ENCODE measurements at places on chromosomes 3 and 15.

- no peak for DNase-seq
Observed at GRCh38 chr15:57866149-57866736, 159.7 kb downstream of the POLR2M start.

DNA sequence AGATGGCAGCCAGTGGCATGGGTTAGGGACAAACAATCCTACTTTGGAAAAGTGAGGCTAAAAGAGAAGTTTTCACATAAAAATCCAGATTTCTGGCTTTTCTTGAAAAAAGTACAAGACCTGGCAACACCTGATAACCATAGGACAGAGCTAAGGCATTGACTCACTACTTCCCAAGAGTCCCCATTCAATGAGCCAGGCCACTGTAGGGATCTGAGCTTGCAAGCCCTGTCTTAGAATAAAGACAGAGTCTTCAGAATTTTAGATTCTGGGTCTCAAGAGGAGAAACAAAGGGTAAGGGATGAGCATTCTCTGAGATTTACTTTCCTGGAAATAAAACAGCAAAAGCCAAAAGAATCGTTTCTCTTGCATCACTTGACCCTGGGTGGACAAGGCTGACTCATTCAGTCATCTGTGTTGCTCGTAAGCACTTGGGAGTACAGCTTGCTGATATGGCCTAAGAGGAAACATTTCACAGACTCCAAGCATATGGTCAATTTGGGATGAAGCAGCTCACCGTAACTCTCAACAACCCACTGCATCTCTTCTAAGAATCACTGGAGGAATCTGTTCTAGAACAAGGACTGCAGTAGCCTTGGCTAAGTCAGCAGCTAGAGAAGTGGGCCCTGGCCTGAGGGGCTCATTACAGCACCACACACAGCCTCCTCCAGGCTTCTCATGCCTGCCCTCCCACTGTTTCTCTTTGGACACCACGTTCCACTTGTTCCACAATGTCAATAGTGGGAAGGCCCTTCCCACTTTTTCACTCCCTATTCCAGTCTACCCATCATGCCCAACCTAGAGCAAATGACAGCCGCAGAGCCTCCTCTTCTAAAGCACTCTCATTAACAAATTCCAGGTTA, 86.2 kb downstream of the RFTN1 start:
- DNase-seq: no peak

GRCh38 chr3:2535206-2535605, 436.5 kb downstream of the CNTN4 start:
- DNase-seq: no peak

- no peak for DNase-seq
Observed at GRCh38 chr3:150447631-150448465, 39.8 kb downstream of the TSC22D2 start.

DNA sequence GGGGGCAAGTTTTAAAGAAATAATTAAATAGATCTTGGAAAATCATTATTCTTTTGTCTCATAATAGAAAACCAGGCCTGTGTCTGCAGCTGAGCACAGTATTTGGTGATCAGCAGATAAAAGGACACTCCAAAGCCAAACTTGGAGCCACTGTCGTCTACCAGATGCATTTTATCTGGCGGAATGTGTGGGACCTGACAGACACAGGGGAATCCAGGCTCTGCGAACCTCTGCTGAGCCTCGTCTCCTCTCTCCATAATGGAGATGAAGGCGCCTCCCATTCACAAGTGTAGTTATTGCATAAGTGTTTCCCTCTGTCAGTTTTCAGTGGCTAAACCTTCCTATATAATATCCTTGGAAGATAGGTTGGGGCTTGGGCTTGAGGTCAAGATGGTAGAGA, 42.1 kb downstream of the EEFSEC start:
- DNase-seq: no peak
